ENCODE measurements at places on chromosomes 16 and 17.

DNA sequence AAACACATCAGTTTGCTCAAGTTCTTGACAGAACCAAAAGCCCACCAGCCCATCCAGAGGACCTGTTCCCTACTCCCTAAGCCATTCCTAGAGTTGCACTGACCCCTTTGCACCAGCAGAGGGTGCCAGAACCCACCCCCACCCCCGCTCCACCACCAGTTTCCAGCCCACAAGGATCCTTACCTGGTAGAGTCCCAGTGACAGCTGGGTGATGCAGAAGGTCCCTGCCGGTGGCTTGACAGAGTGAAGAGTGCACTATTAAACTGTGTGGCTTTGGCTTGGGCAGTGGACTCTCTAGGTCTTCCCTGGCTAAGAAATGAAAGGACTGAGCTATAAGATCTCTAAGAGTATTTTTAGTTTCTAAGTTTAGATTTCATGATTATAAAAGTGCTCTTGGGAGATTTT is 73.3 kb upstream of the MTMR4 start:
- no peaks in the 10 kb centered on the region for H3K36me3 ChIP-seq
- H3K27me3 ChIP-seq: peaks cover 10% of the 10 kb centered on the region
- H3K27ac ChIP-seq: no peak overlapping the region
- DNase-seq: peak; percentile 66
- H3K4me3 ChIP-seq: no peak overlapping the region

DNA sequence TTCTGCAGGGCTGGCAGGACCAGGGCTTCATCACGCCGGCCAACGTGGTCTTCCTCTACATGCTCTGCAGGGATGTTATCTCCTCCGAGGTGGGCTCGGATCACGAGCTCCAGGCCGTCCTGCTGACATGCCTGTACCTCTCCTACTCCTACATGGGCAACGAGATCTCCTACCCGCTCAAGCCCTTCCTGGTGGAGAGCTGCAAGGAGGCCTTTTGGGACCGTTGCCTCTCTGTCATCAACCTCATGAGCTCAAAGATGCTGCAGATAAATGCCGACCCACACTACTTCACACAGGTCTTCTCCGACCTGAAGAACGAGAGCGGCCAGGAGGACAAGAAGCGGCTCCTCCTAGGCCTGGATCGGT is 1.4 kb downstream of the CDK5R1 start:
- H3K4me1 ChIP-seq: peaks cover 58% of the 10 kb centered on the region
- peak overlapping the region; percentile 49 for H3K27ac ChIP-seq
- DNase-seq: no peak
- peaks cover 30% of the 10 kb centered on the region for H3K36me3 ChIP-seq
- H3K4me3 ChIP-seq: peak overlapping the region; percentile 80

DNA sequence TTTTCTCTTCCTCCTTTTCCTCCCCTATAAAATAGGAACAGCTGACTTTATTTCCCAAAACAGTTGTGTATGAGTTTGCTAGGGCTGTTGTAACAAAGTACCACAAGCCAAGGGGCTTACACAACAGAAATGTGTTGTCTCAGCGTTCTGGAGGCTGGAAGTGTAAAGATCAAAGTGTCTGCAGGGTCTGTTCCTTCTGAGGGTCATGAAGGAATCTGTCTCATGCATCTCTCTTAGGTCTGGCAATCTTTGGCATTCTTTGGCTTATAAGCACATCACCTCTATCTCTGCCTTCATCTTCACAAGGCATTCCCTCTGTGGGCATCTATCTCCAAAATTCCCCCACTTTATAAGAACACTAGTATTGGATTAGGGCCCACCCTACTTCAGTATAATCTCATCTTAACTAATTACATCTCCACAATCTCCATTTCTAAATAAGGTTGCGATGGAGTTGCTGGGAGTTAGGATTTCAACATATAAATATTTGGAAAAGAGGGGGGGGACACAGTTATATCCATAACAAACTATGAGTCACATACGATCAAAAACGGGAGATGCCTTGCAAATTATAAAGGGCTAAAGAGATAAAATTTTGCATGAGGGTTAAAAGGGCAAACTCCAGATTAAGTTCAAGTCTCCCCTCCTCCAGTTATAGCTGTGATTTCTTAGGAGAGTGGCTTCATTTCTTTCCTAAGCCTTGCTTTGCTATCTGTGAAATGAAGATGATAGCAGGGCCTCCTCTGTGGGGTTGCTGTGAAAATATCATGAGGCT is 109.7 kb downstream of the VAT1L start:
- no peaks in the 10 kb centered on the region for H3K36me3 ChIP-seq
- no peaks in the 10 kb centered on the region for H3K4me1 ChIP-seq
- H3K4me3 ChIP-seq: no peak overlapping the region

- no peaks in the 10 kb centered on the region for H3K4me1 ChIP-seq
- no peaks in the 10 kb centered on the region for H3K27me3 ChIP-seq
- H3K36me3 ChIP-seq: peaks cover 10% of the 10 kb centered on the region
Observed at GRCh38 chr17:18234853-18235380, 9.5 kb downstream of the LLGL1 start.

- no peak overlapping the region for H3K27ac ChIP-seq
- H3K4me3 ChIP-seq: no peak overlapping the region
- H3K36me3 ChIP-seq: peaks cover 19% of the 10 kb centered on the region
- H3K4me1 ChIP-seq: peaks cover 57% of the 10 kb centered on the region
- DNase-seq: peak; percentile 89
Observed at GRCh38 chr16:24010440-24011089, 174.8 kb downstream of the PRKCB start.

- peaks cover 58% of the 10 kb centered on the region for H3K36me3 ChIP-seq
- H3K4me3 ChIP-seq: no peak overlapping the region
- H3K27me3 ChIP-seq: no peaks in the 10 kb centered on the region
Observed at GRCh38 chr17:57976594-57976993, 11.5 kb downstream of the VEZF1 start.

GRCh38 chr16:24214992-24215391 is 41.1 kb upstream of the CACNG3 start:
- DNase-seq: no peak
- no peaks in the 10 kb centered on the region for H3K4me1 ChIP-seq
- peaks cover 36% of the 10 kb centered on the region for H3K36me3 ChIP-seq
- no peaks in the 10 kb centered on the region for H3K27me3 ChIP-seq
- H3K4me3 ChIP-seq: no peak overlapping the region

GRCh38 chr16:21194771-21195301 is 16.5 kb downstream of the ZP2 start:
- H3K27me3 ChIP-seq: peaks cover 23% of the 10 kb centered on the region
- H3K4me3 ChIP-seq: no peak overlapping the region
- no peaks in the 10 kb centered on the region for H3K36me3 ChIP-seq
- no peak for DNase-seq

GRCh38 chr17:77916703-77917481 is 41.6 kb upstream of the TNRC6C start:
- no peaks in the 10 kb centered on the region for H3K36me3 ChIP-seq
- H3K27me3 ChIP-seq: peaks cover 49% of the 10 kb centered on the region
- no peak overlapping the region for H3K27ac ChIP-seq
- DNase-seq: no peak

- no peak overlapping the region for H3K4me3 ChIP-seq
- peaks cover 2% of the 10 kb centered on the region for H3K4me1 ChIP-seq
- DNase-seq: no peak
Observed at GRCh38 chr16:75908331-75909117, 182.2 kb upstream of the CPHXL start.

DNA sequence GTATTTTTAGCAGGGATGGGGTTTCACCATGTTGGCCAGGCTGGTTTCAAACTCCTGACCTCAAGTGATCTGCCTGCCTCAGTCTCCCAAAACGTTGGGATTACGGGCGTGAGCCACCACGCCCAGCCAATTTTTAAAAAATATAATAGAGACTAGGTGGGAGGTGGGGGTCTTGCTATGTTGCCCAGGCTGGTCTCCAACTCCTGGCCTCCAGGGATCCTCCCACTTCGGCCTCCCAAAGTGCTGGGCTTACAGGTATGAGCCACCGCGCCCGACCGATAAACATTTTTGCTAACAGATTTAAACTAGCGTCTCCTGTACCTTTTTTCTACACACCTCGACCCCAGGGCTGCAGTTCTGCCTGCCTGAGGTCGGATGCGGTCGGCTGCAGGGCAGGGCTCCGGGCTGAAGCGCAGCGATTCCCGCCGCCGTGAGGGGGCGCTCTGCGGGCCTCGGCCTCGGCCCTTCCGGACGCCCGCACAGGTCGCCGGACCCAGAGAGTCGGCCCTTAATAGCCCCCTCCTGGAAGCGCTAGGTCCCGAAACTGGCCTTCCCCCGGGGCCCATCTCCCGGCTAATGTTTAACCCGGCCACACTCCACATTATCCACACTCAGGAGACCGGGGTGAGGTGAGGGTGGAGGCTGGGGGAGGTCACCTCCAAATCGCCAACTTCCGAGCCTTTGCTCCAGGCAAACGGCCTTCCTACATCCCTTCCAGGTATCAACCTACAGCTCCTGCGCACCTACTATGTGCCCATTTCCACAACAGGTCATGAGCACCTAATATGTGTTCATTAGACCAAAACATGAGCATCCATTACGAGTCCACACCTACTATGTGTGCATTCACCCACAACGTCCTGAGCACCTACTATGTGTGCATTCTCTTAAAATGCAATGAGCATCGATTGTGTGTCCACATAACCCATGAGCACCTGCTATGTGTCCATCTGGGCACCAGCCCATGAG is 2.0 kb upstream of the GLIS2 start:
- peaks cover 17% of the 10 kb centered on the region for H3K27me3 ChIP-seq
- peaks cover 2% of the 10 kb centered on the region for H3K36me3 ChIP-seq
- H3K4me1 ChIP-seq: peaks cover 33% of the 10 kb centered on the region
- peak overlapping the region; percentile 74 for H3K4me3 ChIP-seq

GRCh38 chr16:66692341-66692740 is 4.2 kb downstream of the CMTM4 start:
- peaks cover 26% of the 10 kb centered on the region for H3K27me3 ChIP-seq
- H3K36me3 ChIP-seq: no peaks in the 10 kb centered on the region
- H3K4me1 ChIP-seq: peaks cover 18% of the 10 kb centered on the region
- H3K4me3 ChIP-seq: no peak overlapping the region

DNA sequence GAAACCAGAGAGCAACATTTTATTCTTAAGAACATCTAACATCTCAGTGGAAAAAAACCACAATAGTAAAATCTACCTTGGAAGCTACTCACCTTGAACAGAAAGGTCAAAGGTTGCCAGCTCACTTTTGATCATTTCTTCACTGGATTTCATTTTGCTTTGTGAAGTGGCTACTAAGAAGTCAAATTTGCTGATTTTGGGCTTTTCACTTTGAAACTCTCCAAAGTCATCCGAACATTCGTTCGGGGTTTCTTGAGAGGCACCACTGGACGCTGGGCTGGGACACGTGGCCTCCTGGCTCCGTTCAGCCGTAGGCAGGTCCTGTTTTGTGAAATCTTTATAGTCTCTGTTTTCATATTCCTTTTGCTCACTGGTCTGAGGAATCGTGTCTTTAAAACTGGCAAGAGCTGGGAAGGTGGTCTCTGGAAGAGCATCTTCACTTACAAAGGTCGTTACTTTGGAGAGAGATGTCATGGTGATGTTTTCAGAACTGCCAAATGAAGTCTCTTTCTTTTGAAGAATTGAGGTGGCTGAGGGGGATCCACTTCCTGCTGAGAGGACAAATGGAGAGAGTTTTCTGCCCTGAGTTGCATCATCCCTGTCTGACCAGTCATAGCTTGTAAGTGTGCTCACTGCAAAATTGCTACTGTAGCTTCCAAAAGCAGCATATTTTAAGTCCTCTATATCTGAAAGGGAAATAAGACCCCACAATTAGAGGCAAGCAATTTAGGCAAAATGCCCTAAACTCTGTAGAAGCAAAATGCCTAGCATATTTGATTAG is 52.4 kb downstream of the DUSP14 start:
- no peaks in the 10 kb centered on the region for H3K27me3 ChIP-seq
- no peak overlapping the region for H3K4me3 ChIP-seq
- H3K36me3 ChIP-seq: peaks cover 60% of the 10 kb centered on the region
- H3K27ac ChIP-seq: peak overlapping the region; percentile 72
- peaks cover 15% of the 10 kb centered on the region for H3K4me1 ChIP-seq

DNA sequence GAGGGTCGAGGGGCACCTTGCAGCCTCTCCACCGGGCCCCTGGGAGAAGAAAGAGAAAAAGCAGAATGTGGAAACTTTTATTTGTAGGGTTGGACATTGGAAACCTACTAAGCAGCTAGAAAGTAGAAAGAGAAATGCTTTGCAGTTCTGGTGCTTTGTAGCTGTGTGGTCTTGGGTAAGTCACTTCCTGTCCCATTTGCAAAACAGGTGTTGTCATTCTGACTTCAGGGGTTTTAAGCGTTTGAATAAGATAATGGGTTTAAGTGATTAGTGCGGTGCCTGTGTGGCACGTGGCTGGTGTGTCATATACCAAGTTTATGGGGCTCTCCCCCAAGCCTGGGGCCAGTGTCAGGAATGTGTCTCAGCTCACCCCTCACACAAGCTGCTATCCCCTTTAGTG is 1.6 kb downstream of the CA4 start:
- peak overlapping the region; percentile 31 for H3K4me3 ChIP-seq
- peaks cover 53% of the 10 kb centered on the region for H3K27me3 ChIP-seq
- DNase-seq: peak; percentile 39
- H3K4me1 ChIP-seq: peaks cover 16% of the 10 kb centered on the region

DNA sequence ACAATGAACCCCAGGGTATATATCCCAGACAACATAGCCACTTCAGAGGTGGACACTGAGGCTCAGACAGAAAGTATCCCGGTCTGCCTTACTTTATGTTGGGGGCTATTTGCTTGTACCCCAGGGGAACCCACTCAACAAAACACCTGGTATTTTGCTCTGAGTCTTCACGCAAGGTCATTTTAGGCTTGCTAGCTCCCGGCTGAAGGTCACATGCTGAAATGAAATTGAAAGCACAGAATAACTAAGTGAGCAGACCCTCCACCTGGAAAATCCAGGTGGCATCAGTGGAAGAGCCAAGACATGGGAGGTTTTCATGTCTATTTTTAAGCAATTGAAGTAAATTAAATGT is 4.1 kb upstream of the KDM8 start:
- peak overlapping the region; percentile 94 for H3K27ac ChIP-seq
- no peak for DNase-seq
- peaks cover 81% of the 10 kb centered on the region for H3K4me1 ChIP-seq
- no peak overlapping the region for H3K4me3 ChIP-seq

GRCh38 chr16:71568551-71568950 is 8.3 kb downstream of the TAT start:
- no peak overlapping the region for H3K4me3 ChIP-seq
- peaks cover 6% of the 10 kb centered on the region for H3K27me3 ChIP-seq
- no peaks in the 10 kb centered on the region for H3K36me3 ChIP-seq
- no peak for DNase-seq
- H3K4me1 ChIP-seq: peaks cover 19% of the 10 kb centered on the region

GRCh38 chr17:66987059-66987616 is 22.6 kb downstream of the CACNG4 start:
- H3K36me3 ChIP-seq: no peaks in the 10 kb centered on the region
- peaks cover 34% of the 10 kb centered on the region for H3K27me3 ChIP-seq
- peaks cover 4% of the 10 kb centered on the region for H3K4me1 ChIP-seq
- no peak overlapping the region for H3K27ac ChIP-seq
- no peak for DNase-seq
- no peak overlapping the region for H3K4me3 ChIP-seq

DNA sequence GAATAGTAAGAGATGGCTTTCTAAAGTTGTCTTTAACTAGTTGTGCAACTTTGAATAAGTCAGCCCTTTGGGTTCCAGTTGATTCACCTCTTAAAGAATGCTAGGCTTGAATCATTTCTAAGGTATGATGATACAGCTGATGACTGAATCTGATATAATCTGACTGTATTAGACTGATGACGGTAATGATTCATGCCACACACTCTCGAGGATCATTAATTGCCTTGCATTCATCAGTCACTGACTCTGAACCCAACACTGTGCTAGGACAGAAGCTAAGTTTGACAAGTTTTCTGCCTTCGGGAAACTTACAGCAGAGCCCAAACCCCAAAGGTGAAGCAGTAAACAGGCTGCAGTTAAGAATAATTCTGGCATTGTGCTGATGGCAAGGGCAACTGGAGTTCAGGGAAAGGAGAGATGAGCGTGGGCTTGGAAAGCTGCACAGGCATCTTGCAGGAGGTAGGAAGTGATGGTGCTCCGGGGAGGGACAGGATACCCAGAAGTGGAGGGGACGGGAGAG is 25.8 kb downstream of the ASIC2 start:
- no peak overlapping the region for H3K4me3 ChIP-seq
- peaks cover 2% of the 10 kb centered on the region for H3K27me3 ChIP-seq
- no peak for DNase-seq
- H3K4me1 ChIP-seq: no peaks in the 10 kb centered on the region
- no peak overlapping the region for H3K27ac ChIP-seq
- H3K36me3 ChIP-seq: no peaks in the 10 kb centered on the region

Measured in activated CD8-positive, alpha-beta T cell treated with anti-CD3 and anti-CD28 coated beads, Interleukin-2, amount 10 ng/mL, durations not matched to agents 7 days and 5 days (primary cell).